ENCODE measurements at places on chromosomes 11 and 22.

DNA sequence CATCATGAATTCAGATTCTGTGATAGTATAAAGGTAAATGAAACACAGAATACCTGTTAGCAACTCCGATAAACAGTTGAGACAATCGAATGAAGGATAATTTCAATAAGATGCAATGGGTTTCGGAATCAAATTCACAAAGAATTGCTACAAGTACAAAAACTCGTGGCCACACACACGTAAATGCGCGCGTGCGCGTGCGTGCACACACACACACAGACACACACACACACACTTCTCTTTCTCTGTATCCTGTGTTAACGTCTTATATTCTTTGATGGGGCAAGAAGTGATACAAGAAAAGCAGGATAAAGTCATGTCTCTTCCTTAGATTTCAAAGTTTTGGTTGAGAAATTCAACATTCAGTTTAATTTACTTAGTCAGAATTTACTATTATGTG is 57.2 kb downstream of the FOLH1 start:
- no peak for DNase-seq

GRCh38 chr11:43579919-43580276 is 100.6 kb upstream of the HSD17B12 start:
- no peak for DNase-seq

DNA sequence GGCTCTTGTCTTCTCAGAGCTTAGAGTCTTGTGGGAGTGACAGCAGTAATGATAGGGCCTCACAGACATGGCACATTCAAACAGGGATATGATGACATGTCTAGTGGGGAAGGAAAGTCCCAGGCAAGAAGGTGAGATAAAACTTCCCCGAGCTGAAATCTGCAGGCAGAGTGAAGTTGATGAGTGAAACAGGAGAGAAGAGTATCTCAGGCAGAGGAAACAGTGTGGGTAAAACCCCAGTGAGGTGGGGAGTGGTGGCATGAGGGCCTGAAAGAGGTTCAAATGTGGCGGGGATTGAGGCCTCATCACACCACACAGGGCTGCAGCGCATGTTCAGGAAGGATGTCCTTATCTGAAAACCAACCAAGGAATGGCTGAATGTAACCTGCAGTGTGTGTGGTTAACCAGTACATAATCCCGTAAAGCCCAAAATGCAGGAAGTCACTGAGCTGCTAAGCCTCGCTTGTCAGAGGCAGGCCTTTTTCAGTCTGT is 153.8 kb upstream of the E2F8 start:
- no peak for DNase-seq

GRCh38 chr22:44392446-44392921 is 79.7 kb upstream of the SHISAL1 start:
- no peak for DNase-seq

- peak; percentile 20 for DNase-seq
These were observed 1.7 kb downstream of the FCHSD2 start for GRCh38 chr11:73140213-73141030.

GRCh38 chr11:61325649-61326414 is 7.1 kb downstream of the DDB1 start:
- DNase-seq: no peak

- no peak for DNase-seq
These were observed at the start of gene CASP5 for GRCh38 chr11:105023003-105023402. Gene CASP5, minus strand, starts transcription at chr11:105023168. Its CDS starts 32 bp downstream, at chr11:105023136.

GRCh38 chr11:102120437-102120973 is 10.3 kb downstream of the YAP1 start:
- no peak for DNase-seq

DNA sequence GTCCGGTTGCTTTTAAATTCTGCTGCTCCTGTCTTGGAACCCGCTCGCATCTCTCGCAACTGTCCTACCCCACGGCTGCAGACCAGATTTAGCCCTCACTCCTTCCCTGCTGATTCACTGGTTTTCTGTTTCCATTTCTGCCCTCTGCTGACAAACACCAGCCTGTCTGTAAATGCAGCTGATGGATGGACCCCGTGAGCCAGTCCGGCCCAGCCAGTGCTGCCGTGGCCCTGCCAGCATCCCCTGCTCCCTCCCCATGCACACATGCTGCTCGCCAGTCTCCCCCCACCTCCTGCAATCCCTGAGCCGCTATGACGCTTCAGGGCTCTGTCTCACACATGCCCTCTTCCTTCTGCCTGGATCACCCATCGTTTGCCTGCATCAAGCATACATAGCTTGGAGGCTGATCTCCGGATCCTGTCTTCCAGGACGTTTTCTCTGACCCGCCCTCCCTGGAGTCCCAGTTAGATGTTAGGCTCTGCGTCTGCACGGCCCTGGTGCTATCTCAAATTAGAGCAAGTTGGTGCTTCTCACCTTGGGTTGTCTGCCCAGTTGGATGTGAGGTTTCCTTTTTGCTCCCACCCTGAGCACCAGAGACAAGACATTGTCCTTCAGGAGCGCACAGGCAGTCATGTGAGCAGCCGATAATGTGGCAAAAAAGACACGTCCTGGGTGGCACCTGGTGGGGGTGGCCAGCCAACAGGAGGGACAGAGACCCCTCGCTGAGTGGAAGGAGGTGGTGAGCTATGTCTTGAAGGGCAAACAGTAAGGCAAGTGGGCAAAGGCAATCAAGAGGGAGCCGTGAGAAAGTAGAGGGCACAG is 4.3 kb upstream of the ACR start:
- DNase-seq: no peak

GRCh38 chr11:1496091-1496760 is 9.6 kb upstream of the MOB2 start:
- no peak for DNase-seq
